ENCODE measurements at places on chromosomes 12 and 14. TPM values are rescaled to one million over a fixed set of nuclear protein-coding genes. Genes with fewer than 3 reads are reported as not detected.

CARMIL3 gene
- total RNA-seq, result not detected

OAS3 gene
- 3.9 TPM for total RNA-seq

RNF212B gene
- total RNA-seq, result not detected

COCH gene
- total RNA-seq, result not detected

KRT83 gene
- total RNA-seq, result not detected

IGF1 gene
- total RNA-seq, result 0.63 TPM

NKX2-8 gene
- not detected for total RNA-seq

B4GALNT3 gene
- 0.09 TPM for total RNA-seq

CDC42BPB gene
- total RNA-seq, result 78.4 TPM

OR6C2 gene
- not detected for total RNA-seq

TMPRSS12 gene
- total RNA-seq, result not detected

CD163L1 gene
- 0.08 TPM for total RNA-seq

RAPGEF3 gene
- total RNA-seq, result 16.6 TPM
